GM04503 (cell line): ENCODE measurements at places on chromosomes 1 and 21.

DNA sequence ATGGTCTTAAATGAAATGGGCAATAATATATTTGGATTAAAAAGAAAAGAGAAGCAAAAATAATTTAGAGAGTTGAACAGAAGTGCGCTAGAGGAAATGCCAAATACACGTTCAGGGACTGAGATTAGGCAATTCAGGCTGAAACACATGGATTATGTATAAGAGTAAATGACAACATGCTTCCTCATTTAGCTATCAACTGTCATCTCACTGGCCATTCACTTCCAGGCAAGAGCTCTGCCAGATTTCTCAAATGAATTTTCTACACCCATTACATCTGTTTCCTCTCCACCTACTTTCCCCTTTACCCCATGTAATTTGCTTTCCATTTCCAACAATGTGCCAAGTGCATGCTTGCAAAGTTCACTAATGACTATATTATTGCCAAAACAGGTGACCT is 582.4 kb downstream of the LTN1 start:
- DNase-seq: no peak

GRCh38 chr1:119662034-119662437 is 14.0 kb upstream of the ZNF697 start:
- no peak for DNase-seq

- peak; percentile 85 for DNase-seq
Measured at GRCh38 chr21:38244885-38245869, 11.6 kb upstream of the KCNJ15 start.

- no peak for DNase-seq
Measured at GRCh38 chr1:110565565-110565964, 40.6 kb downstream of the KCNA2 start.

DNA sequence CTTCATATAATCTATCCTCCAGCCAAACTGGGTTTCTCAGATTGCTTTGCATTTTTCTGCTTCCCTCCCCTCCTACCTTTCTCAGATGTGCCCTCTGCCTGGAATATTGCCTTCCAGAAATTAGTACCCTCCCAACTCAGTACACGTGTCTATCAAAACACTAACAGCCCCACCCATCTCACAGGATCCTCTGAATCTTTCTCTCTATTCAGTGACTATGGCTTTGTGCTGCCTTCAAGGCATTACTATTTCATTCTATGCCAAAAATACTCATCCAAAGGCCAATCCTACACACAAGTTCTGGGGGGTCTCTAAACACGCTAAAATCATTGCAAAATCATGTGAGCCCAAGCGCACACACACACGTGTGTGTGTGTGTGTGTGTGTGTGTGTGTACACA is 58.4 kb downstream of the ZNF281 start:
- DNase-seq: no peak

- no peak for DNase-seq
Measured at GRCh38 chr1:53589043-53589887, 130.1 kb downstream of the DMRTB1 start.

DNA sequence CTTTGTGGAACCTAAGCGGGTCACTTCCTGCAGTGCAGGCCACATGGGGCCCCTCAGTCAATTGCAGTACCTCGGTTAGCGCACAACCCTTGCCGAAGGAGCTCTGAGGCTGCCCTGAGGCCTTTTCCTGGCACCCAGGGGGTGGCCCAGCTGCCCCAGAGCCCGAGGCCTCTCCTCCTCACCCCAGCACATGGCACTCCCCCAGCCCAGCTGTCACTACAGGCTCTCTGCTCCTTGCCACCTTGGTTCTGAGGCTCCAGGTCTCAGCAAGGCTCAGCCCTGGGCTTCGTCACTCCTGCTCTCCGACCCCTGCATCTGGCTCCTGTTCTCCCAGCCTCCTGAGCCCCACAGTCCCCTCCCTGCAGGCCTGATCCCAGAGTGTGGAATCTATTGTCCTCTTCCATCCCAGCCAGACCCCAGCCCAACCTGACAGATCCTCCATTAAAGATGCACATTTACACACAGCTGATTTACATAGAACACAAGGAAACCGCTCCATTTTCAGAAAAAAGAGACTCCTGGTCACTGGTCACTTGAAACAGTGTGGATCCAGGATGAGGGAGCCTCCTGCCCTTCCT is 192.8 kb upstream of the POU3F1 start:
- no peak for DNase-seq

DNA sequence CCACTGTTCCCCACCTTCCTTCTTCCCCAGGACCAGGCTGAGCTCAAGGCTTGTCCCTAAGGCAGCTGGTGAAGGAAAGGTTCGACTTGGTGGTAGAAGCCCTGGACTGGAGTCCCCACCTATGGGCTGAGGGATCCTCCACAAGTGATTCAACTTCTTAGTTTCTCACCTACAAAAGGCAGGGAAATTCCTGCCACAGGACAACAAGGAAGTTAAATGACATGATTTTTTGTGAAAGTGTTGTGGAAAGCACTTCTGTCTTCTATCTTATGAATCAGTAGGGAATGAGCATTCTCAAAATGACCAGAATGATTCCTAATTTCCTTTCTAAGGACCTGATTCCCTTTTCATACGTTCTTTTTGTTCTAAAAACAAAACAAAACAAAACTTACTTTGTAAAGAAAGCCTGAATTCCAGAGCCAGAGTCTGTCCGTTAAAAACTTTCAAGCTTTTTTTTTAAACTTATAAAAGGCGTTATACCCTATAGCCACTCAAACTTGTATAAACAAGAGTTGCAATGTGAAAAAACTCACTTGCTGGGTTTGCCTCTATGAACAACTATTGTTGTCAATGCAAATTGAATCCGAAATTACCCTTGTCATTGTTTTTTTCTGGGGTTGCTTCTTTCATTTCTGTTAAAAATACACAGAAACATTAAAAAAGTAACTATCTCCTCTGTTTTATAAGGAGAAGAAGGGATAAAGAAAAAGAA is 12.2 kb downstream of the KCNJ15 start:
- DNase-seq: no peak

- DNase-seq: no peak
Measured at GRCh38 chr21:36246080-36246631, 73.8 kb upstream of the MORC3 start.

DNA sequence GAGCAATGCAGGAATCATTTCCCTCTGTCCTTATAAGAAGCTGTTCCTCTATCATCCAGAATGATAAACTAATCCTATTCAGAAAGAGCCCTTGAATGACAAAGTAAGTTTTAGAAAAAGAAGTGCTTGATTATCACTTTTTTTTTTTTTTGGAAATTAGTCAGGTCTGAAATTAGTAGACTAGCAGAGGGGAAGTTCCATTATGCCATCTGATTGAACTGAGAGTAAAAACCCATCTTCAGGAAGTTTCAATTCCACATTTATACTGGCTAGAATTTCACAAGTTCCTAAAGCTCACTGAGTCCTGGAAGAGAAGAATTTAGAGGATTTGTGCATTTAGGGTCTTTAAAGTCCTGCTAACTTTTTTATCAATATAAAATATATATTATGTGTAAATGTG is 128.8 kb upstream of the COA6 start:
- no peak for DNase-seq

DNA sequence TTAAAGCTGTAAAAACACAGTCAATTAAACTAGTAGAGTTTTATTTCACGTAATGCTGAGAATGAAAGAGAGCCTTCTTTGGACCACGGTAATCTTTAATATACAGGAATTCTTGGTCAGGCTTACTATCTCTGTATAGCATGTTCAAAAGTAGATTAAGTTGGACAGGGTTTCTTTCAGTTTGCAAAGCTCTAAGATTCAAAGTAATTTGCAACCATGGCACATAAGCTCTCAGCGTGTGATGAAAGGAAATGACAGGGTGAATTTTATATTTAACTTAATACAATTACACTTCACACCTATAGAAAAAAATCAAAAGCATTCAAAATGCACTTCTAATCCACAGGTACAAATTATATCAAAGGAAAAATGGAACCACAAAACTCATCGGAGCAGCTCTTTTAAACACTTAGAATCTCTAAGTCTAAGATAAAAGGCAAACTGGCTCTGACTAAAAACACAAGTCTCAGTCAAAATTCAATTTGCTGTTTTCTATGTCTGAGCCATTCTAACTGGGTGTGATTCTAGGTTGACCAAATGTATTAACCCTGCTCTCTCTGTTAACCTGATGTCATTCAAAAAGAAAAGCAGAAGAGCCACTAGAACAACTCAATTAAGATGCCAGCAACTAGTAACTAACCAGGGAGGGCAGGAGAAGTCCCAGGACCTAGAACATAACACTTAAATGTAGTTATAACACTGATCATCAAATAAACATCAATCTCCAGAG is 147.7 kb downstream of the RERE start:
- DNase-seq: no peak

GRCh38 chr1:8866792-8867415 is 11.6 kb downstream of the ENO1 start:
- DNase-seq: no peak

DNA sequence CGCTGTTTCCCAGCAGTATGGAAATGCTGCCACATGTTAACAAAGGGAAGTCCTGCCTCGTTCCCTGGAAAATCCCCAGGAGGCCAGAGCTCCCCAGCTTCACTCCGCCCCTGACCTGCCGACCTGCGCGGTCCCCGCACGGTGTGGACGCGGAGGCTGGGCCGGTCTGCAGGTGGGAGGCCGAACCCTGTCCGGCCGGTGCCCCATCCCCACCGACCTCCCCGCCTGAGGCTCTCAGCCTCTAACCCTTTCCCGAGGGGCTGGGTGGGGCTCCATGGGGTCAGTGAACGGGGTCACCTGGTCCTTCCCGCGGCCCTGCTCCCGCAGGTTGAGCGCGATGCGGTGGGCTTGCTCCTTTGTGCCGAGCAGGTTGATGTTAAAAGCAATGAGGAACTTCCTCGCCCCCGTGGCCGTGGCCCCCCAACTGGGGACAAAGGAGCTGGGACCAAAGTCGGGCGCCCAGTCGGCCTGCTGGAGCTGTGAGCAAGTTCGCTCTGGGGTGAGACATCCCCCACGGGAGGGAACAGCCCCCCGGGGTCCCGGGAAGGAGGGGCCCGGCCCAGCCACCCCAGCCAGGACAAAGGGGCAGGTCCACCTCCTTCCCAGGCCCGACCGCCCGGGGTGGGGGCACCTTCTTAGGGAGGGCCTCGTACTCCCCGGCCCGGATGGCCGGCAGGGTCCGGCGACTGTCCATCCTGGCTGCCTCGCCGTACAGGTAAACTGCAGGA is 4.0 kb downstream of the FTCD start:
- no peak for DNase-seq

DNA sequence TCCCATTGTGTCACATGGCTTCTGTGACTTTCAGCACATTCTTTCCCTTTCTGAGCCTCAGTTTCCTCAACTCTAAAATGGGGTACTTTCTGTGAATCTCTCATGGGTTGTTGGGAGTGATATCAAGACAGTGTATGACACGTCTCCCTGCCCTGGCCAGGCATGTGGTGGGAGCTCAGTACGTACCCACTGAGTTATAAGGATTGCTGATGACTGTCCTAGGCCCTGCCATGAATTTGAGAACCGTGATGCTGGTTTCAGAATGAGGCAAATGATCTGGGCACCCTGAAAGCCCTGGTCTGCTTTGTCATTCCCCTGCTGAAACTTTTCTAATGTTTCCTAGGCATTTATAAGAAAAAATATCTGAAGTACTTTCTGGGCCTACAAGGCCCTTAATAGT is 3.6 kb downstream of the ZNF362 start:
- DNase-seq: no peak

- DNase-seq: no peak
Measured at GRCh38 chr1:85452948-85453347, 12.0 kb downstream of the DDAH1 start.

GRCh38 chr1:45299981-45300668 is 26.6 kb upstream of the HPDL start:
- DNase-seq: no peak

- DNase-seq: no peak
Measured at GRCh38 chr1:116064616-116065015, 46.6 kb upstream of the MAB21L3 start.

GRCh38 chr1:183876309-183876708 is 71.4 kb downstream of the RGL1 start:
- DNase-seq: no peak

DNA sequence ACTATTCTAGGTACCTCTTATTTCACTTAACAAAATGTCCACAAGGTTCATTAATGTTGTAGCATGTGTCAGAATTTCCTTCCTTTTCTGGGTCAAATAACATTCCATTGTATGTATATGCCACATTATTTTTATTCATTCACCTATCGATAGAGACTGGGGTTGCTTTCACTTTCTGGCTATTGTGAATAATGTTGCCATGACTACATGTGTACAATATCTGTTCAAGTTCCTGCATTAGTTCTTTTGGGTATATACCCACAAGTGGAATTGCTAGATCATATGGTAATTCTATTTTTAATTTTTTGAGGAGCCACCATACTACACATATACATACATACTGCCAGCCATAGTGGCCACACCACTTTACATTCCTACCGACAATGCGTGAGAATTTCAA is 158.4 kb downstream of the ZZZ3 start:
- DNase-seq: no peak

DNA sequence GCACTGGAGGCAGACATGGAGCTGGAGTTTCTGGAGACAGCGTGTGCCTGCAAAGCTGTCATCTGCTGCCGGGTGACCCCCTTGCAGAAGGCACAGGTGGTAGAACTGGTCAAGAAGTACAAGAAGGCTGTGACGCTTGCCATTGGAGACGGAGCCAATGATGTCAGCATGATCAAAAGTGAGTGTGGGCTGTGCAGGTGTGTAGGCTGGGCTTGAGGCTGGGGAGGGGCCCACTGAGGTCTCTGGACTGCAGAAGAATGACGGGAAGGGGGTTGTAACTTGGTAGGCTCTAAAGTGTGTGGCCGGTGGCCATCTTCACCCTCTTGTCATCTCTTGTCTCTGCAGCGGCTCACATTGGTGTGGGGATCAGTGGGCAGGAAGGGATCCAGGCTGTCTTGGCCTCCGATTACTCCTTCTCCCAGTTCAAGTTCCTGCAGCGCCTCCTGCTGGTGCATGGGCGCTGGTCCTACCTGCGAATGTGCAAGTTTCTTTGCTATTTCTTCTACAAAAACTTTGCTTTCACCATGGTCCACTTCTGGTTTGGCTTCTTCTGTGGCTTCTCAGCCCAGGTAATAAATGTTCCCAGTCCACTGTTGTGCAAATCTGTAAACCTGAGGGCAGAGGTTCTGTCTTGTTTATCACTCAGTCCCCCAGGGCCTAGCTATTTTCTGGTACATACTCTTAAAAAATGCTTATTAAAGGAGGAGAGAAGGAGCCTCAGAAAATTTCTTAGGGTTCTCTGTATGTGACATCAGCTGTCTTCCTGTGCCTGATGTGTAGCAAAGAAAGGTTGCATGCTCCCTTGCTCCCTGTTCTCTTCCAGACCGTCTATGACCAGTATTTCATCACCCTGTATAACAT is 19.9 kb downstream of the ATP8B2 start:
- DNase-seq: no peak

GRCh38 chr1:31199236-31199790 is 40.4 kb downstream of the NKAIN1 start:
- DNase-seq: no peak
